ENCODE measurements at places on chromosomes 6 and 20. TPM values are rescaled to one million over a fixed set of nuclear protein-coding genes. Genes with fewer than 3 reads are reported as not detected.

- no peak for DNase-seq
Measured at GRCh38 chr6:169189686-169190085, 64.0 kb downstream of the THBS2 start.

DNA sequence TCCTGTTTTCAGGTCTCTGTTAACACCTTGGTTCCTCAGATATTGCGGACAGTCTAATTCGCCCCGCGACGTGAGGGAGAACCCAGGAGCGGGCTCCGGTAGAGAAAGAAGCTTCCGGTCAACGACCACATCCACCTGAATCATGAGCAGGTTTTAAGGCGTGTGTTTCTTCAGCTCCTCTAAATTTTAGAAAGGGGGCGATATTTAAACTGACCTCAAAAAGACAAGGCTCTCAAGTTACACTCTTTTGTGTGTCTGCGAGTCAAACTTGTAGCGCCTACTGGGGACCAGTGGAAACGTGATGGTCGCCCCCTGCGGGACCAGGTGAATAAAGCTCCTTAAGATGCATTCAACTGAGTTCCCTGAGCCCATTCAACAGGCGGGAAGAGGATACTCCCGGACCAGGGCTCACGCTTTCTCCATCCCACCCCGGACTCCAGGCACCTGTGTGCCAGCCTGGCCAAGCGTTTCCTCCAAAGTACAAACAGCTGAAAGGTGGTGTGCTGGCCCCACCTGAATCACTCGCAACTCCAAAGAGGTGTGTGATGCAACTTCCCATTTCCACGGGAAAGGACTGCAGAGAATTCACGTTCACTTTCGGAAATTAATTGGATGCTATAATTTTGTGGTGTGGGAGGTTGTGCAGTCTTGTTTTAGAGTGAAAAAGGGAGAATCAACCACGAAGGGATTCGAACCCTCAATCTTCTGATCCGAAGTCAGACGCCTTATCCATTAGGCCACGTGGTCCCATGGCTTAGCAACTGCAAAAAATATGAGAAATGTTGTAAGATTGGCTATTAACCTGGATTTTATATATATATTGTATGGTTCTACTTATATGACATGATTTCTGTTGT lies 17.0 kb downstream of the GPX5 start:
- DNase-seq = no peak

- no peak for DNase-seq
Measured at GRCh38 chr6:4377603-4378002, 242.2 kb upstream of the ECI2 start.

- DNase-seq = no peak
Measured at GRCh38 chr20:35359335-35359950, 52.3 kb downstream of the UQCC1 start.

Gene PPP1R10
- 33.5 TPM for total RNA-seq
